ENCODE measurements at places on chromosomes 4 and X. TPM values are rescaled to one million over a fixed set of nuclear protein-coding genes. Genes with fewer than 3 reads are reported as not detected.

DDIT4L gene
- total RNA-seq: 3.7 TPM

SLC10A4 gene
- total RNA-seq: 10.1 TPM

TSPAN6 gene
- total RNA-seq: 41.1 TPM

EDA gene
- total RNA-seq: 4.4 TPM

SORCS2 gene
- total RNA-seq: 20.3 TPM

GC gene
- not detected for total RNA-seq

CT45A10 gene
- not detected for total RNA-seq

POLN gene
- 6.5 TPM for total RNA-seq

AREG gene
- not detected for total RNA-seq

BEND2 gene
- total RNA-seq: not detected

TEX13C gene
- not detected for total RNA-seq
